ENCODE measurements at places on chromosomes 3 and 15.

GRCh38 chr3:113210604-113211329 lies 590 bp upstream of the BOC start:
- DNase-seq: no peak

DNA sequence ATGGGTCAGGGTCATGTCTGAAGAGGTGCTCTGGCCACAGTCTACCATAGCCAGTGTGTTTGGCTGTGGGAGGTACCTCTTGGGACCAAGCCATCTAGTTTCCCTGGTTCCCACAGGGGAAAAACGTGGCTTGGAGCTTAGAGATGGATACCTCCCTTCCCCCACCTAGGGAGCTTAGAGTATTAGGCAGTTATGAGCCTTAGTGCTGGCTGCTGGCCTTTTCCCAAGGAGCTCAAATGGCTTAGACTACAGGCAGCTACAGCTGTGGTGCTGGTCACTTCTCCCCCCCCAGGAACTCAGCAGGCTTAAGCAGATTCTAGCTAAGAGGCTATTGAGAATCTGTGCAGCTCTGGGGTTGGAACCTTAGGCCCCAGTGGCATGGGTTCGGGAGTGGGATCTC lies 591.2 kb downstream of the NSUN3 start:
- DNase-seq: no peak

GRCh38 chr3:139555249-139555648 lies 15.7 kb upstream of the RBP1 start:
- no peak for DNase-seq

- peak; percentile 4 for DNase-seq
Measured at GRCh38 chr3:126952983-126953660, 29.8 kb upstream of the PLXNA1 start.

DNA sequence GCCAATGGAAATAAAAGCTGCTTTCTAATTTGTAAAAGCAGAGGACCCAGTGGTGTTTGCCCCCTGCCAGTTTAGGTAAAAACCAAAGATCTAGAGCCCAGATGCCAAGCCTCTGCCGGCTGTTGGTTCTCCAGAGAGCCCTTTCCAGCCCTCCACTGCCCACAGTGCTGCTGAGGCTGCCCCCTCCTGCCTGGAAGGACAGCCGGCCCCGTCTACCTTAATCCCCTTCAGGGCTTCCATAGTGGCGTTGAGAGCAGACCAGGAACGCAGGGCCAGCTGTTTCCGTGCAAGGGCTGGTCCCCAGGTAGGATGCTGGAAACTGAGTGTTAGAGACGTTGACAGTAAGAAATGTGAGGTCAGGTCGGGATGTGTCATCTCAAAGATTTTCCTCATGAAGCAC lies 6.9 kb downstream of the ST8SIA2 start:
- DNase-seq: no peak

DNA sequence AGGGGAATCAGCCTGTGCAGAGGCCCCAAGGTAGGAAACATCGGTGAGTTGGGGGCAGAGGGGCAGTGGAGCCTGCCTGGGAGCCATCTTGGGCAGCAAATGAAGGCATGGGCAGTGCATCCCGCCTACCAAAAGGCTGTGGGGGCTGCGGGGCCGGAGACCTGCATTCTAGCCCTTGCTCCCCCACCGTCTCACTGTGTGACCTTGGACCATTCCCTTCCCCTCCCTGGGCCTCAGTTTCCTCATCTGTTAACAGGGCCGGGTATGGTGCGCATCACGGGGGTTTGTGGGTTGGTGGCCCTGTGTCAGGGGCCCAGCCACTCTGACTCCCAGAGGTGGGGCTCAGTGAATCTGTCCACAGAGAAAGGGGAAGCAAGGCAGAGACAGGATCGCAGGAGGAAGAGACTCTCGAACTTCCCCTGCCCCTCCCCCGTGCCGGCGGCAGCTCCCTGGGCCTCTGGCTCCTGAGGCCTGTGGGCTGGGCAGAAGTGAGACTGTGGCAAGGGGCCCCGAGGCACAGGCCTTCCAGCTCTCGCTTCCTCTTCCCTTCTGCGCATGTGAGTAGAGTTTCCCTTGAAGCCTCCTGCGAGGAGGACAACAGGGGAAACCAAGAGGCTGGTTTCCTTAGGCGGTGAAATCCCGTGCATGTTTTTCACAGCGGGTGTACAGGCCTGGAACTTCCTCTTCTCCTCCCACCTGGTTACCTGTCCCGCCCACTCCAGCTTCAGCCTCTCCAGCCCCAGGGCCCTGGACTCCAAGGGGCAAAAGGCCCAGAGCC lies 42.9 kb downstream of the IDH2 start:
- DNase-seq: no peak

- DNase-seq: no peak
Measured at GRCh38 chr3:131803113-131803512, 231.7 kb downstream of the CPNE4 start.

GRCh38 chr3:20225769-20226168 lies 39.8 kb upstream of the SGO1 start:
- no peak for DNase-seq

DNA sequence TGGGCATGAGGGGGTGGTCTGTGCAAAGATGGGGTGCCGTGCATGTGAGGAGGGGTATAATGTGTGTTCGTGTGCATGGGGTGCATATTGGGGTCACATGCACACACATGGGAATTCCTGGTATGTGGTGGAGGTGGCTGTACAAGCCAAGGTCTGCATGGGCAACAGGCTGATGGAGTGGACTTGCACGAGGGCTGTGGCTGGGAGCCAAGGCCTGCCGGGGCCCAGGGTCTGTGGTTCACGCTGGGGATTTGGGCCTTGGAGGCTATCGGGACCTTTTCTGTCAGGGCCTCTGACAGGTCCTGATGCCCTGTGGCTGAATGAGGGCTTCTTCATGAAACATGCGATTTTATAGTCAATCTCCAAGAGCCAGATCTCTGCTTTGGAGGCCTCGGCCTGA lies 9.8 kb upstream of the PLXND1 start:
- DNase-seq: no peak

DNA sequence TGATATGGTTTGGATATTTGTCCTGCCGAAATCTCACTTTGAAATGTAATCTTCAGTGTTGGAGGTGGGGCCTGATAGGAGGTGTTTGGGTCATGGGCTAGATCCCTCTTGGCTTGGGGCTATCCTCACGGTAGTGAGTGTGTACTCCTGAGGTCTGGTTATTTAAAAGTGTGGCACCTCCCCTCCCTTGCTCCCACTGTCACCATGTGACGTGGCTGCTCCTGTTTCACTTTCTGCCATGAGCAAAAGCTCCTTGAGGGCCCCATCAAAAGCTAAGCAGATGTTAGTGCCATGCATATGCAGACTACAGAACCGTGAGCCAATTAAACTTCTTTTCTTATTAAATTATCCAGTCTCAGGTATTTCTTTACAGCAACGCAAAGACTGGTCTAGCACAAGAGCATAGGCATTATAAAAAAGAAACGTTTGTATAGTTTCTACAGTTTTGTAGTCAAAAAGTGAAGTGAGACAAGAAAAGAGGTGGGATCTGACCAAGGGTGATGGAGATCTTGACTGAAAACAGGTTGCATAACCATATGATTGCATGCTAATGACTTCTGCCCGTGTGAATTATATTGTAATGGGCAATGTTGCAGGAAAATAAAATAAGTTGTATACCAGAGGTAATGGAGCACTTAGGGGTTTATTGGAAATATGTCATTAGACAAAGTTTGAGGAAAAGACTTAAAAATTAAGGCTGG lies 28.5 kb upstream of the CLASP2 start:
- DNase-seq: no peak

GRCh38 chr3:146247911-146248310 lies 3.0 kb downstream of the PLSCR4 start:
- no peak for DNase-seq

GRCh38 chr3:2156244-2156847 lies 57.7 kb downstream of the CNTN4 start:
- peak; percentile 74 for DNase-seq

DNA sequence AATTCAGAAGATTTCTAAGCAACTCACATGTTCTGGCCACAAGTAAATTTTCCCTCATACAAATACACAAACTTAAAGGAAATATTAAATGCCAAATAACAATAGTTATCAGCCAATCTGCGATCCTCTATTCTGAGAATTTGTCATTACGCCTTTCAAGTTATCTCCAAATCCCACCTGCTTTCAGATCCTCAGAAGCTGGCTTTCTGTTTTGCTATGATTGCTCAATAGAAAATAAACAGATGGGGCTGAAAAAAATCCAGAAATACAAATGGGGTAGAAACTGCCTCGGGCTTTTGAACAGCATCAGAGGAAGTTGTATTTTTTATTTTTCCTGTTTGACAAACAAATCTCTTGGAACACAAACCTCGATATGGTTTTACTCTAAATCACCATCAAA lies 74.0 kb upstream of the CNTN4 start:
- DNase-seq: no peak

DNA sequence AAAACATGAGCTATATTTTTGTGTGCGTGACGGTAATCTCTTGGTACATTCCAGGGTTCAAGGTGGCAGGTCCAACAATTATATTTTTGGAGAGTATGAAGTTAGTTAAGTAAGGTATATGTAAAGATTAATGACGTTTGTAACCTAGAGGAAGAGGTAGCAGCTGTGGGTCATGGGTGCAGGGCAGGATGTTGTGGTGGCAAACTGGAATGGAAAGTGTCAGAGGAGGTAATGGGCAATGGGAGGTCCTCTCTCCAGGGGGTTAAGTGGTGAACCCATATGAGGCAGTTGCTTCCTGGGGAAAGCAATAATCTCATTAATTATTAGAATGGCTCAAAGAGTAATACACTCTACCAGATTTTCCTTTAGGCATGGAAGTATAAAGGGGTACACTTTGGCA lies 1.0 kb upstream of the CD200R1L start:
- DNase-seq: no peak

GRCh38 chr3:26718315-26718714 lies 95.7 kb downstream of the LRRC3B start:
- DNase-seq: no peak

DNA sequence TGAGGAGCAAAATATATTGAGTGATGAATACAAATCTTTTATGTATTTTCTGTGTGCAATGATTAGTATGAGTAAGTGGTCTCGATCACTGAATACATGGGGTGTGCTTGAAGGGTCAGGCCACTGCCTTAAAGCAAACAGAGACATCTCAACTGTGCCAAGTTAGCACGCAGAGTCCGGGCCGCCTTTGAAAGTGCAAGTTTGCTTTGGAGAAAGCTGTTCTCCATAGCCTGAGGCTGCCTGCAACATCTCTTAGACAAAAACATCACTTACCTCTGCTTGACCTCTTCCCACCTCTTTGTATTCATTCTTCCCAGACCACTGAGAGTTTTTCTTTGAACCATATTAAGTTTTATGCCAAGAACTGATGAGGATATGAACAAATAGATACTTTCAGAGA lies 267.0 kb downstream of the ZBTB20 start:
- no peak for DNase-seq

- no peak for DNase-seq
Measured at GRCh38 chr3:20147361-20147760, 38.6 kb downstream of the SGO1 start.

- DNase-seq: no peak
Measured at GRCh38 chr15:88747111-88747510, 56.1 kb upstream of the ACAN start.

DNA sequence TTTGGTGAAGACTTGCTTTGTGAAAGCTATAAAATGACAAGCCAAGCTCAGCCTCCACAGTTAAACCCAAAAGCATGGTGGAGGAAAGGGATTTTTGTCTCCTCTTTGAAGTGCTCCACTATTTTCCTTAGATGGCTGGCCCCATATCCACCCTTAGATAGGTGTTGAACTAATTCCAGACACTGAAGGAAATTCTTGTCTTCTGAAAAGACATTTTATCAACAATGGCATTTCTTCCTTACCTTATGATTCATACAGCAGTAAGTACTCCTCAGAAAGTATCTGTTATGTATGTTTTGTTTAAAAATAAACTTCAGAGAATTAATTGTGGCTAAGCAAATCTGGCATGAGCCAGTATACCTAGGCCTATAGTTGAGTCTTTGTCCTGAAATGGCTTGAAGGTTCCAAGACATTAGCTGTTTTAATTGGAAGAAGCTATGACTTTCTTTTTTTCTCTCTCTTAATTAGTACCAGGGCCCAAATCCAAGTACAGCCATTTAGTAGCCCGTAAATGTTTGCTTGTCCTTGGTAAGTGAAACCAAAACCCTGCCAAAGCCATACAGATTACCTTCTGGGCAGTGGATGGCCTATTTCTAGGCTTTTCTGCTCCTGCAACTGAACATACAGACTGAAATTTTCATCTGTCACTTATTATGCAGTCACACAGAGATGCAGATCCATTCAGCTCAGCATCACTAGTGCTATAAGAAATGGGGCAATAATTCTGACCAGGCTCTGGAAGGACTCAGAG lies 5.1 kb upstream of the BFSP2 start:
- no peak for DNase-seq

- no peak for DNase-seq
Measured at GRCh38 chr3:2713923-2714322, 396.3 kb downstream of the IL5RA start.

- no peak for DNase-seq
Measured at GRCh38 chr15:58331560-58331912, 100.3 kb upstream of the LIPC start.

GRCh38 chr3:126307591-126308393 lies 49.4 kb downstream of the KLF15 start:
- DNase-seq: no peak

DNA sequence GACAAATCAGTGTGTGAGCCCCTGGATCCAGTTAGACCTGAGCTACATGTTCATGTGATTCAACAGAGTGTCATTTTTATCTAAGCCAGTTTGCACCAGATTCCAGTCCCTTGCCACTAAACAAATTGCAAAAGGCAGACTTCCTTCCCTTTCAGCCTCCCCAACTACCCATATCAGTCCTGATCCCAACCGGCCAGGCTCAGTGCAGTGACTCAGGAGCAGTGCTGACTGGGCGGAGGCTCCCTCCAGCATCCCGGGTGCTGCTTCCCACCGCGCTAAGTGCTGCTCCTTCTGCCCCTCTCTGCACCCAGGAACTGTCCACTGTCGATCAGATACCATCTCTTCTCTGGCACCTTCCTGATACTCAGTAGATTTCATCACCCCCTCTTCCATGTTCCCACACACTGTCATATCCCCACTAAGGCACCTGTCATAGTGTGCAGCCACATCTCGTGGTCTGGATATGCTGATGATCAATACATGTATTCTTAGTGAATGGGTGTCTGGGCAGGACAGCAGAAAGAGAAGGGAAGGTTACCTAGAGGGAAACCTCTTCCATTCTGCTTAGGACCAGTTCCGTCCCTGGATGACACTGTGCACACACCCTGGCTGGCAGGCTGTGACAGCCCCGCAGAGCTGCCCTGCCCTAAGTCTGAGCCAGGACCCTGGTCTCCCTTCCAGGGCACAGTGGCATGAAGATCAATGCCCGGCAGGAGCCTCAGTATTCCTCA lies 108.8 kb upstream of the RAD18 start:
- no peak for DNase-seq

GRCh38 chr3:152245498-152246170 lies 23.1 kb upstream of the MBNL1 start:
- no peak for DNase-seq

GRCh38 chr3:111236836-111237713 lies 165.5 kb downstream of the NECTIN3 start:
- no peak for DNase-seq
